ENCODE measurements at places on chromosomes 3 and 15.

DNA sequence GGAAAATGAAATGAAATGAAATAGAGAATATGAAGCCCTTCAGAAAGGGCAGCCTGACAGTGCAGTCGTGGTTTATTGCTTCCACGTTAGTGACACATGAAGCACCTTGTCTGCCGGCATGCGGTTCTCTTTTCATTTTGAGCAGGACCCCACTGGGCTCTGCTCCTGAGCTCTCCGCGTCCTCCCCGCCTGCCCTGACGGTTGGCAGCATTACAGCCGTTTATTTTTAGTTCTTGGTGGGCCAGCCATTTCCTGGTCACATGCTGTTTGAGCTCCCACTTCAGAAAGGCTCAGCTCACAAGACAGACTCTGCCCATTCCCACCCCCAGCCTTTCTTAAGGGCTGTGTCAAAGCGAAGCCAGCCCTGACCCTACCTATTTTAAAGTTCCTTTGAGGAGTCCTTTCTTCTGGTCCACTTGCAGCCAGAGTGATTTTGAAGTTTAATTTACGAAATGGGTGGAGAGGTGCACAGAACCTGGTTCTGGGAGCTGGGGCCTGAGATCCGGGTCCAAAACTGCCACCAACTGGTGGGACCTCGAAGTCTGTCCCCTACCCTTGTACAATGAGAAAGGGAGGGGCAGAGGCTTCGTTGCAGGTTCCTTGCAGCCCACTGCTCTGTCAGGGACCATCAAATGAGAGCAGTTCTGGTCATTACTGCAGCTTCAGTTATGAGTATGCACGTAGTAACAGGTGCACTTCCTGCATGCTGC is 60.1 kb downstream of the MGLL start:
- DNase-seq, result no peak

DNA sequence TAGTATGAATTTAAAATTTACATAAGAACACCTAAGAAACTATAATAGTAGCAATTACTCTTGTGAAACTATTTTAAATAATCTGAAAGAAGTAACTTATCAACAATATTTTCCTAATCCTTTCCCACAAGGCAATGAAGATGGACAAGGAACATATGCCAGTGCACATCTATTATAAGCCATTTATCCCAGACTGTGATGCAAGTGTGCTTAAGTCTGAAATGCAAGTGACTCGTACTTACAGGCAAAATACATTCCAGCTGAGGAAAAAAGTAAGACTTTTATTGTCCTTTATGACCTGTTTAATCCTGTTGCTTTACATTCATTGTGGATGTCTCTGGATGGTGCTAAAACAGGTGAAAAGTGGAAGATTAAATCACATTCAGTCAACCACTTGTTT is 709.4 kb downstream of the ZNF385D start:
- DNase-seq, result no peak

- no peak for DNase-seq
Measured at GRCh38 chr3:169365993-169366915, 297.3 kb downstream of the MECOM start.

DNA sequence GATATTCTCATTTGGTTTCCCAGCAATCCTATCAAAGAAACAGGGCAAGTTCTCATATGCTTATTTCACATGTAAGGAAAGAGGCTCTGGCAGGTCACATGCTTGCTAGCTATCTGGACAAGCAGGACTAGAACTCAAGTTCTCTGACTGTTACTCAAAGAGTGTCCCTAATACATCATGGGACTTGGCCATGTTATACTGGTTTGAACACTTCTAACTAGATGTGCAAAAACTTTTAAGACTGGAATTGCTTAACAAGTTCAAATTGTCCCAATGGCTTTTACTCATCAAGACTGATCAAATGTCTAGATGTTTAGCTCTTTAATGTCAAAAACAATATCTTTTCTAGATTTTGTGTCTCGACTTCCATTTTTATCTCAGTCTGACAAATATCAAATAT is 6.8 kb downstream of the GATM start:
- no peak for DNase-seq

GRCh38 chr15:25960273-25960672 is 97.1 kb upstream of the ATP10A start:
- no peak for DNase-seq

- no peak for DNase-seq
Measured at GRCh38 chr3:192902549-192902948, 15.1 kb downstream of the MB21D2 start.

DNA sequence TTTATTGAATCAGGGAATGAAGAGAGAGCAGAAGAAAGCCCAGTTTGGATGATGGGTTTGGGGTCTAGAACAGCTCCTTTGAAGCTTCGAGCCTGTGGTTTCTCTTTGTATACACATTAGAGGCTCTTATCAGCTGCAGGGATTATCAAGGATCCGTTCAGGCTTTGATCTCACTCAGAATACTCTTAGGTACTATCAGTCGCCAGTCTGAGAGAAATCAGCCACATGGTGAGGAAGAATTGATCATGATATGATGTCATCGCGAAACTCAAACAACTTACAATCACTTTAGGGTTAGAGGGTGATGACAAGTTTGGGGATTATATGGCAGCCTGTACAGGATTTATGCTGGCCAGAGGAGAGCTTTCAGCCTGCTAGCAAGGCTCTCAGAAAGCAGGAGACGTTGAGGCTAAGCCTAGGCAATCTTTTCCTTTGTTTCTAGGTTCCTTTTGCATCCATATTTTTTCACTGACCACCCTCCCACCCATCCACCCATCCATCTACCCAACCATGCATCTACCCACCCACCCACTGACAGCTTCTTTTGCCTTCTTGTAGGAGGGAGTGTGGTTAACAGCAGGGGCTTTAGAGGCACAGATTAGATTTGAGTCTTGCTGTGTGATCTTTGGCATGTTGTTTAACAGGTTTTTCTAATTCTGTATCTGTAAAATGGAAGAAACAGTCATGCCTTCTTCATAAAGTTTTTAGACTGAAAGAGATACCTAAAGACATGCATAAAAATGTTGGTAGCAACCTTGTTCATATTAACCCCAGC is 330.4 kb upstream of the LRRFIP2 start:
- no peak for DNase-seq

- no peak for DNase-seq
Measured at GRCh38 chr3:177498037-177498857, 301.0 kb upstream of the TBL1XR1 start.

GRCh38 chr3:122198966-122199365 is 15.5 kb downstream of the CASR start:
- DNase-seq, result no peak

DNA sequence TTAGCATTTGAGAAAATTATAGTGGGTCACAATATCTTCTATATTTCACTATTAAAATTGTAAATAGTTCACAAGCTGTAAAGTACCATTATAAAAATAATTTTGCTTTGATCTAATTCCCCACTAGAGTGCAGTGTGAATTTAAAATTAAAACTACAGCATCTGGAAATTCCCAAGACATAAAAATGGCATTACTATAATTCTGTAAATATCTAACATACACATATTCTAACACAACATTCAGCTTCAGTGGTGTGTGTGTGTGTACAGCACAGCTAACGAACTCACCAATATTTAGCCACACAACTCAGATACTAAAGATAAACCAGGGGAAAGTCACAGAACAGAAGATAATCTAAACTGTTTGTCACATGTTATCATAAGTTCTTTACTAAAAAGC is 424.9 kb upstream of the ZNF385D start:
- DNase-seq, result no peak

- DNase-seq, result no peak
Measured at GRCh38 chr3:133563186-133563591, 10.3 kb upstream of the CDV3 start.

DNA sequence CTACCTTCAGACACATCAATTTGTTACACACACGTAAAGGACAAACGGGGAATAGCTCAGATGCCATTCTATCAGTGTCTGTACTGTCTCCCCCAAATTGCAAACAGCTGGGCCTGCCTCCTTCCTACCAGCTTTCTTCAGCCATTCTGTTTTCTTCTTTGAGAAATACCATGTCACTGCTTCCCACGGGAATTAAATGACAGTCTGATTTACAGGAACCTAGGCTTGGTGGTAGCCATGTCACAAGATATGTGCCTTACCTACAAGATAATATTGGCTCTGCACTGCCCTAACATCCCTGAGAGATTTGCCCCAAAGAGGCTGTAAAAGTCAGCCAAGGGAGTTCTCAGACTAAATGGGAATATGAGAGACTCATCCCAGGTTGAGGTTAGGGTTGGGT is 308.3 kb downstream of the LRTM1 start:
- DNase-seq, result no peak

GRCh38 chr3:40637906-40638305 is 113.1 kb downstream of the ZNF621 start:
- no peak for DNase-seq

DNA sequence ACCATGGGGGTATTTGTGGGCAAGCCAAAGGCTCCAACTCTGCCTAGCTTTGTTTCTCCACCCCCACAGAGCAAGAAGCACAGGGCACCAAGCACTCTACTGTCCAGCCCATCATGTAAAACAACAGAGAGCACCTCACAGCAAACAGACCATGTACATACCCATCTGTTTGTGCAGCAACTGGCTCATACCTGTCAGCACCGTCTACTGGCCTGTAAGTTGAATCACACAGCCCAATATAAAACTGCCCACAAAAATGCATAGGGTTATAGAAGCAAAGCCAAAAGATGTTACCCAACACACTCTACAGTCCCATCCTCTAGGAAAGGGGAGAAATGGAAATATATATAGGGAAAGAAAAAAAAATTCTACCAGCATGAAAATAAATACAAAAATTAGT is 139.7 kb upstream of the CPNE4 start:
- no peak for DNase-seq

GRCh38 chr3:196063456-196063855 is 18.4 kb downstream of the TFRC start:
- no peak for DNase-seq

GRCh38 chr15:66462627-66463026 is 34.9 kb downstream of the SNAPC5 start:
- no peak for DNase-seq

DNA sequence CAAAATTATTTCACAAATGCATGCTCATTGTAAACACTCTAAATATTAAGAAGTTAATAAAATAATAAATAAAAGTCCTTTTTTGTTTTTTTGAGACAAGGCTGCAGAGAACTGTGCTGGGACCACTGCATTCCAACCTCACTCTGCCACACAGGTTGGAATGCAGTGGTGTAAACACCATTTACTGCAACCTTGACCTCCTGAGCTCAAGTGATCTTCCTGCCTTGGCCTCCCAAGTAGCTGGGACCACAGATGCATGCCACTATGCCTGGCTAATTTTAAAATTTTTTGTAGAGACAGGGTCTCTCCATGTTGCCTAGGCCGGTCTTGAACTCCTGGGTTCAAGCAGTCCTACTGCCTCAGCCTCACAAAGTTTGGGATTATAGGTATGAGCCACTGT is 578.4 kb downstream of the ZIC1 start:
- DNase-seq, result no peak

DNA sequence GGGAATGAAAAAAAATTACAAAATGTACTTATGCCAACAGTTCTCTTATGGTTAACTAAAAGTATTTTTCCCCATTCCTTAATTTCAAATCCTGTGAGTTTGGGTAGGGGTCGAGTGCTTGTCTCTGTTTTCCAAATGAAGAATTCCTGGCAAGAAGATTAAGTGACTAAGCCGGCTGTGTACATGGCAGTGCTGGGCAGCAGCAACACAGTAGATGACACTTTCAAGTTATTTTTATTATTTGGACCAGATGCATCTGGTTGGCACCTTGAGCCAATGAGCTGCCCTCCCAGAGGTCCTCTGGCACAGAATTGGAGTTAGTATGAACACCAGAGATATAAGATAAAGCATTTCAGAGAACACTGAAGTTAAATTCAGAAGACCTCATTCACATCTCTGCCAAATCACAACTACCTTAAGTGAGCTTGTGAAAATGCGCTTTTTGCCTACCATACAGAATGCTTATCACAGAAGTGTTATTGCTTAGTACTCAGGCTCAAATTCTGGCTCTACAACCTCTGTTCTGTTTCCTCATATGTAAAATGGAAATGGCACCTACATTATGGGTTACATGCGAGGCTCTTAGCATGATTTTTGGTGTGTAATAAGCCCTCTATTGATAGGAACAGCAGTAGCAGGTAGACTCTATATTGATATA is 256.9 kb downstream of the UBE2E2 start:
- DNase-seq, result no peak

- DNase-seq, result no peak
Measured at GRCh38 chr3:99049164-99049563, 147.7 kb upstream of the DCBLD2 start.

DNA sequence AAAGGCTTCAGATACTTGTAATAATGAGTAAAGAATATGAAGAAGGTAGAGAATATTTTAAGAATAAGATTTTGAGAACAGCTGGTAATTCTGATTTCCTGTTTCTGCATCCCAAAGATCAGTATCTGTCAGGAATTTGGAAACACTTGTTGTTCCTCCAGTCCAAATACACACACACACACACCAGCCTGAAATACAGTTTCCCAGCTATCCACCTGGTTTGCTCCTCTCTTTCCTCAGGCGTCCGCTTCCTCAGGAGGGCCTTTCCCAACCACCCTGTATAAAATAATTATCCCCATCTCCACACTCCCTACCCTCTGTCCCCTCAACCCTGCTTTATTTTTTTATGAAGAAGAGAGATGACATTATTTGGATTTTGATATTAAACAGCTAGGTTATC is 2.0 kb upstream of the FSIP1 start:
- no peak for DNase-seq

DNA sequence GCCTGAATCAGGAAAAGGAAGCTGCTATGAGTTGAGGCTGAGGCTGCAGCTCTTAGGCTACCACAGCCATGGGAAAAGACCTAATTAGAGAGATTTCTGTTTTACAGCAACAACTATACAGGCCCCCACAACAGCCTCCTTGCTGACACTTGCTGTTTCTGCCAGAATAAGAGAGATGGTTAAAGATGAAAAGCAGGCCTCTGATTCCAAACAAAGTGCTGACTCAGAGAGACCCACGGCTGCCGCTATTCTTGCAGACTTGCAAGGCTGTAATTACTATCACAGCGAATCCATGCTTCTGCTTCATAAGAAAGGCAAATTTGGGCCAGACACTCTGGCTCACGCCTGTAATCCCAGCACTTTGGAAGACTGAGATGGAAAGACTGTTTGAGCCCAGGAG is 41.8 kb downstream of the MCF2L2 start:
- DNase-seq, result no peak

- DNase-seq, result no peak
Measured at GRCh38 chr15:38377636-38378035, 76.3 kb upstream of the FAM98B start.

DNA sequence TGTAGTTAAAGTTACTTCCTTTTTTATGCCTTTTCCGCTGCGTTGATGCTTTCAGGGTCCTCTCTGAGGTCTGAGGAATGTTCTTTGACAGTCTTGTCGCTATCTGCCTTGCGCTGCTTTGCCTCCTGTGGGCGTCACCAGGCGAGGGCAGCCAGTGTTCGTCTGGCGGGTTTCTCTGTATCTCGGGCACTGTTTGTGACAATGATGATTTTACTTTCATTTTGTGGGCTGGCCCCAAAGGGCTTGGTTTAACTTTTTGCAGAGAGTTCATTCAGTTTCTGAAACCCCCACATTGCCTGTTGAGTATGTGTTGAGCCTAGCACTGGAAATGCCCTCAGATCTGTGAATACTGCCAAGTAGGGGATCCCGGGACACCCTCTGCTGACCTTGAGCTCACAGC is 24.6 kb upstream of the SACM1L start:
- peak; percentile 46 for DNase-seq
